ENCODE measurements at places on chromosomes 6 and 20.

DNA sequence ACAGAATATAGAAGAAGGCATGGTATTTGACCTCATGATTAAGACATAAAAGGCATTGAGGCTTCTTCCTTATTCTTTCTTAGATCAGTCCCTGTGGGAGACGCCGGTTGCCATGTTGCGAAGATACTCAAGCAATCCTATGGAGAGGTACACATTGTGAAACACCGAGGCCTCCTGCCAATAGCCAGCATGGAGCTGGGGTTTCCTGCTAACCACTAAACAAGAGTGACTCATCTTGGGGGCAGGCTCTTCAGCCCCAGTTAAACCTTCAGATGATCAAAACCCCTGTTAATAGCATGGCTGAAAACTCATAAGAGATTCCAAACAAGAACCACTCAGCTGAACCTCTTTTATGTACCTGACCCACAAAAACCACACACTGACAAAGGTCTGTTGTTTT, 478.8 kb downstream of the CD83 start:
- DNase-seq = no peak

DNA sequence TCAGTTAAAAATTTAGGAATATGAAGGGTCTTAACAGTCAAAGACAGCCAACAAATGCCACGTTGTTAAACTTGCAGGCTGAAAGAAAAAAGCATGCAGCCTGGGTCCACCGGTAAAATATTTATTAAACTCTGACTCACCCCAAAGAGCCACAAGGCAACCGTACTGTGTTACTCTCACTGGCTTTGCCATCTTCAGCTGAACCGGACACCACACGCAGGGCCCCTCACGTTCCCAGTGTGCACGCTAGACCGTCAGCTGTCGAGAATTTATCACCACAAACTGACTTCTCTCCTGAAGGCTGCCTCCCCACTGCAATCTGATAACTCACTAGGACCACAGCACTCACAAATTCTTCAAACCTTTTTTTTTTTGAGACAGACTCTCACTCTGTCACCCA, 30.7 kb downstream of the HUS1B start:
- DNase-seq = no peak

DNA sequence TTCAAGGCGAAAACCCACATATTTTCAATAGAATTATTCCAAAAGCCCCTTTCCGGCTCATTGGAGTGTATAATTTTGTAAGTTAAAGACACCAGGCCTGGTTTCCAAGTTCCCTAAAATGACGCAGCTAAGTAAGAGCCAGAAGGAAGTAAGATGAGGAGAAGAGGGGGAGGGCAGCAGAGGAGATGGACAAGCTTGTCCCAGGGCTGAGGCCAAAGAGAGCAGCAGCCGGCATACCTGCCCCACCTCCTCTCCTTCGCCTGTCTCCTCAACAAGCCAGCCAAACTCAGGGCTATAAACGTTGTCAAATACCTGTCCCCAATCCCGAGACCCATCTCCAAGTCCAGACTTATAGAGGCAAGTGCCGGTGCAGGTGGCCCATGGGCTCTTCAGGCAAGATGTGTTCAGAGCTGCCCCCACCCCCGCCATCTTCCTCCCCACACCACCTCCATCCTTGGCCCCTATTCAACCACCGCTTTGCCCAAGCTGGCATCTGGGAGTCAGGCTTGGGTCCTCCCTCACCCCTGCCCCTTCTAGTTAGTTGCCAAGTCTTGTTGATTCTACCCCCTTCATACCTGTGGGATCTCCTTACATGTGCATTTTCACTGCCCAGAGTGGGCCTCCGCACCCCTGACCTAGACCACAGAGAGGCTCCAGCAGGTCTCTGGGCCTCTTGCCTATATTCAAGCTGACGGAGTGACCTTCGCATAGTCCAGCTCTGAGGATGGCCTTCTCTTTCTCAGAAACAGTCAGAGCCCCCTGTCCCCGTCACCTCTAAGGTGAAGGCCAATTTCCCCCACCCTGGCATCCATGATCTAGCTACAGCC, 75.7 kb upstream of the SIRPA start:
- DNase-seq = no peak

GRCh38 chr6:45377043-45377553, 636 bp downstream of the SUPT3H start:
- DNase-seq = peak; percentile 68

GRCh38 chr20:51284176-51284575, 258.3 kb downstream of the NFATC2 start:
- DNase-seq = no peak
